ENCODE measurements at places on chromosomes 12 and 14.

- DNase-seq = peak; percentile 99
Observed at GRCh38 chr12:69966839-69967238, 141.8 kb downstream of the MYRFL start.

- no peak for DNase-seq
Observed at GRCh38 chr14:99548255-99548654, 55.8 kb downstream of the CCDC85C start.

DNA sequence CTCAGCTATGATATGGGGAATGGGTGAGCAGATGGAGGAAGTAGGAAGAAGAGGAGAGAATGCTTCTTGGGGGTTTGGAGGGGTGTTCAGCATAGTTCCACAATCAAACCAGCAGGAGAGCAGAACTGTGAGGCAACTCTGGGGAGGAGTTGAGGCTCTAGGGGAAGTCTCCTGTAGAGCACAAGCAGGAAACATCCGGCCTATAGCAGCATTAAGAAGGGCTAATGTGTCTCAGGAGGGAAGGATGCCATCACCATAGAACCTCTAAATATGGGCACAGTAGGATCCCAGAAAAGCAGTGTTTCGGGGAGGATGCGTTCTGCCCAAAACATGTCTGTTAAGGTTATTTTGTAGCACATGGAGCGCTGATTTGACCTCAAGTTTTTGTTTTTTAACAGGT, 8.4 kb upstream of the SALL2 start:
- DNase-seq = no peak

GRCh38 chr14:98931126-98931525, 340.9 kb downstream of the BCL11B start:
- no peak for DNase-seq

- peak; percentile 11 for DNase-seq
Observed at GRCh38 chr14:20556500-20557211, 4.2 kb downstream of the RNASE9 start.

DNA sequence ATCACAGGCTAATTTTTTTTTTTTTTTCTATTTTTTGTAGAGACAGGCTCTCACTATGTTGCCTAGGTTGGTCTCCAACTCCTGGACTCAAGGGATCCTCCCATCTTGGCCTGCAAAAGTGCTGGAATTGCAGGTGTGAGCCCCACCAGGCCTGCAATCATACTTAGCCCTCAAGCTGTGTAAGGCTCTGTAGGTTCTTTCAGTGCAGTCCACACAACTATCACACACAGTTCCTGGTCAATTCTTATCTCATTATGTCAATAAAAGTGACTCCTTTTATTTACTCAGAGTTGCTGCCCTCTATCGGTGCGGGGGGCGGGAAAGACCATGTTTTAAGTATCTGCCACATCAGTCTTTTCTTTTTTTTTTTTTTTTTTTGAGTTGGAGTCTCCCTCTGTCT, 29.0 kb downstream of the SLC2A3 start:
- peak; percentile 47 for DNase-seq
